ENCODE measurements at places on chromosomes 4 and X.

- no peak for DNase-seq
Measured at GRCh38 chr4:130077275-130077674, 981.3 kb downstream of the C4orf33 start.

DNA sequence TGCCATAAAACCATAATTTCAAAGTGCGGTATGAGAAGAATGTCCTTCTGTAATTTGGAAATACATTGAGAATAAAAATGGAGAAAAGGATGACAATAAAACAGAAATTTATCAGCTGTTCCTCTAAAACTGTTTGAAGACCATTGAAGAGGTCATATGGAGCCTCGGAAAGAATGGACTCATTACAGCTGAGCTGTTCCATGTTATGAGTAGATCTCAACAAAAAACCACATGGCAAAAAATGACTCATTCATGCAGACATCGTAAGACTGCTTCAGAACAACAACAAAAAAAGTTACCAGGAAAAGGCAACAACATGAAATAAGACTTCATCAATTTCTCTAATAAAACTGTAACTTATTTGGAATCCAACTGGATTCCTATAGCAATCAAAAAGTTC, 39.7 kb downstream of the AKAP4 start:
- DNase-seq: no peak

DNA sequence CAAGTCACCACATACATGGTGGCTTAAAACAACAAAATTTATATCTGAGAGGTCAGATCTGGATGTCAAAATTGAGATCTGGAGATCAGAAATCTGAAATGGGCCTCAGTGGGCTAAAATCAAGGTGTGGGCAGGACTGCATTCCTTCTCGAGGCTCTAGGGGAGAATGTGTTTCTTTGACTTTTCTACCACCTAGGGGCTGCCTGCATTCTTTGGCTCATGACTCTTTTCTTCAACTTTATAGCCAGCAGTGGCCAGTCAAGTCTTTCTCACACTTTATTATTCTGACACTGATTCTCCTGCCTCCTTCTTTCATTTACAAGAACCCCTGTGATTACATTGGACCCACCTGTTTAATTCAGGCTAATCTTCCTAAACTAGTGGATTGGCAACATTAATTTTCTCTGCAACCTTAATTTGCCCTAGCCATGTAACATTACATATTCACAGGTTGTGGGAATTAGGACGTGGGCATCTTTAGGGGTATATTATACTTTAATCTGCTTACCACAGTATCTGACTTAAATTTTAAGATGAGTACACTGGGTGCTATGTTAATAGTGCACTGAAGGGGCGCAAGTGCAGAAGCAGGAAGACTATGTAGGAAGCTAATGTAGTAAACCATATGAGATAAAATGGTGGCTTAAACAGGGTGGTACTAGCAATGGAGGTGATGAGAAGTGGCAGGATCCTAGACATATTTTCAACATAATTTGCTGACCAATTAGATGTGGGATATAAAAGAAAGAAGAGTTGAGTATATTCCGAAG, 188.0 kb downstream of the SLC4A4 start:
- DNase-seq: no peak

GRCh38 chr4:5340991-5341451, 289.7 kb downstream of the STK32B start:
- DNase-seq: no peak

DNA sequence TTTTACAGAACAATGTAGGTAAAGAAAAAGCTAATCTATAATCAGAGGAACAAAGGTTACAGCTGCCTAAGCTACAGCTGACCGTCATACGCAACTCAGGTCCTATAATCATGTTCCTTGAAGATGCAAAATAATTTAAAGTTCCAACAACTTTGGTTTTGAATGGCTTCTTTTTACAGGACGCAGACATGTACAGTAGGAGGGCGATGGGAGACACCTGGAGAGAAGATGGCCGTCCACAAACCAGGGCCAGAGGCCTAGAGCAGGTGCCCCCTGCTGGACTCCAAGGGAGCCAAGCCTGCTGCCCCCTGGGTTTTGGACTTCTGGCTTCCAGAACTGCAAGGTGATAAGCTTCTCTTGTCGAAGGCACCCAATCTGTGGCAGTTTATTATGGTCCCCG, 10.6 kb downstream of the HGFAC start:
- DNase-seq: no peak

- no peak for DNase-seq
Measured at GRCh38 chr4:147950261-147950660, 218.4 kb downstream of the ARHGAP10 start.

All from epithelial cell of prostate (primary cell).